ENCODE measurements at places on chromosomes 1 and 21.

GRCh38 chr1:3664700-3665375, 12.5 kb downstream of the TP73 start:
- no peak for DNase-seq

GRCh38 chr1:231395076-231395997, 26.8 kb downstream of the EGLN1 start:
- DNase-seq = no peak

- no peak for DNase-seq
Measured at GRCh38 chr1:149995927-149996326, 14.6 kb downstream of the OTUD7B start.

- no peak for DNase-seq
Measured at GRCh38 chr1:33634806-33635205, 162.4 kb downstream of the ZSCAN20 start.

GRCh38 chr1:163275222-163275621, 46.5 kb upstream of the NUF2 start:
- no peak for DNase-seq
